ENCODE measurements at places on chromosomes 2 and 18.

- no peak for DNase-seq
These were observed 81.4 kb upstream of the RASGRP3 start for GRCh38 chr2:33395034-33395433.

GRCh38 chr2:67936969-67937368 is 125.8 kb downstream of the C1D start:
- no peak for DNase-seq

- DNase-seq = no peak
These were observed 111.3 kb downstream of the PLCL1 start for GRCh38 chr2:197915548-197916265.

DNA sequence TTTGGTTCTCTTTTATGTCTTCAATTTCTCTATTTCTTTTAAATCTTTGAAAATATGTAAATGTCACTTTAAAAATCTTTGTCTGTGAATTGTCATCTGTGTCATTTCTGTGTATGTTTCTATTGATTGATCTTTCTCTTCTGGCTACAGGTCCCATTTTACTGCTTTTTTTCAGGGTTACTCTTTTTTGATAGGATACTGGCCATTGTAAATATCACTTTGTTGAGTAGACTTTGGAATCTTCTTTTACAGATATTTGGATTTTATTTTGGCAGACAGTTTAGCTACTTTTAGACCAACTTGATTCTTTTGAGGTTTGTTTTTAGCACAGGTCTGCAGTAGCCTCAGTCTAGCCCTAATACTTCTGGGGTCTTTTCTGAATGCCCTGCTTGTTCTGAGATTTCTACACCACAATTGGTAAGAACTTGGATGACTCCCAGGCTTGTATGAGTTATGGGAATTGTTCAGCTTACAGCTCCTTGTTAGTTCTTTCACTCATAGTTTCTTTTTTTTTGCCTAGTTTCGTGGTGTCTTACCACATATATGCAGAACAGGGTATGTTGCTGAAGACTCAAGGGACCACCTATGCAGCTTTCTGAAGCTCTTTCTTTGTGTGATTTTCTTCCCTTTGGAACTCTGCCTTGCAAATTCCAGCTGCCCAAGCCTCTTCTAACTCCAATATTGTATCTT is 122.2 kb downstream of the QPCT start:
- no peak for DNase-seq

DNA sequence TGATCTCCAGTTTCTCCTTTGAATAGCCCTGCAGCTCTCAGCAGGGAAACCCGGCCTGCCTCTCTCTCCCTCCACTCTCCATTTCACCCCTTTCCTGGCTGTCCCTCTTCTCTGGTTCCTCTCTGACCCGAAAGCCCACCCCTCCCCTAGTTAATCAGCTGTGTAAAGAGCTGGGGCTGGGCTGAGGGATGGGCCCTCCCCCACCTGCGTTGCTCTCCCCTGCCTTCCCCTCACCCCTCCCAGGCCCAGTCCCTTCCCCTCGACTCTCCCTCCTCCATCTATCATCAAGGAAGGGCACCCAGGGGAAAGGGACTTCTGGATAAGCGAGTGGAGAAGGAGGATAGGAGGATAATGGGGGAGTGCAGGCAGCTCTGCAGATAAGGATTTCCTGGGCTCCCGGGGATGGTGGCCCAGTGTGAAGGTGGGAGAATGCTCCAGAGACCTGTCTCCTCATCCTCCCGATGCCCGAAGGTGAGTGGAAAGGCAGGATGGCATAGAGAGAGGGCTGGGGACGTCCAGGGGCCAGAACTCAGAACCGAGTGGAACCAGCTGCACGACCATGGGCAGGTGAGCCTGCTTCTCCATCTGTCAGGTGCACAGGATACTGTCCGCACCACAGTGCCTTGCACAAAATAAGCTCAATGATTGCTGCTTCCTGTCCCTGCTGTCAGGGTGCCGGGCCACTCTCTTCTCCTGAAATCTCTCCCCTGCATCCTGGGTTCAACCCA is 12.0 kb downstream of the SLC30A3 start:
- no peak for DNase-seq

GRCh38 chr18:42649331-42650035 is 466.0 kb downstream of the RIT2 start:
- DNase-seq = no peak

- peak; percentile 54 for DNase-seq
These were observed 3.5 kb upstream of the RNU4ATAC start for GRCh38 chr2:121527009-121527682.

DNA sequence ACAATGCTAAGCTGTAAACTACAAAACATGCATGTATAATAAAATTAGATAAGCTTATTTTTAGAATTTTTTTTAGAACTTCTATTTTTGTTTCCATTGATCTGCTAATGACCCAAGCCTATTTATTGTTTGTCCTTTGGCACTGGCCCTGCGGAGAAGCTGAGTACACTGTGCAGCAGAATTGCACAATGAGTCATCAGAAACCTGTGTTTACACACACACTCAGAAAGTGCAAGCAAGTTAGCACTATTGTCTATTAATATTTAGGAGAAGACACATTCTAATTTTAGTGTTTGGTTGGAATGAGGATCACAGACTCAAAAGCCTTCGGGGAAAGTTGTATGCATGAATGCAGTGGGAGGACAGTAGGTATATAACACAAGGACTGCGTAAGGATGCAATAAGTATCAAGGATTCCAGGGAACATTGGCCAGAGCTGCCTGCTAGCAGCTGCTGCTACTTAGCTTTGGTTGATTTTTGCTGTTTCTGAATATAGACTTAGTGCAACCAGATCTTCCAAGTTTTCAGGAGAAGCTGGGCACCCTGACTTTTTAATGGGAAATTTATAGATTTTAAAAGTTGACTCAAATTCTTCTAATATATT is 128.2 kb downstream of the KCNH7 start:
- no peak for DNase-seq

DNA sequence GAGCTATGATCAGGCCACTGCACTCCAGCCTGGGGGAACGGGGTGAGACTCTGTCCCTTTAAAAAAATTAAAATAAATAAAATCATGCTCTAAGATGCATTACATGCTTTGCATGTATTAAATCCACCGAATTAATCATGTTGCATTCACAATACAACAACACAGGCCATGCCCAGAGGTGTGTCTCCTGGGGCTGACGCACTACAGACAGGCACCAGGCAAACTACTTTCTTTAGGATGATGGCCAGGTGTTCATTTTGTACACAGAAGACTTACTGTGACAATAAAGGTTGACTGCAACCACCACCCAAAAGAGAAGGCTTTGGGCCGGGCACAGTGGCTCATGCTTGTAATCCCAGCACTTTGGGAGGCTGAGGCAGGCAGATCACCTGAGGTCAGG is 226.8 kb upstream of the PXDN start:
- DNase-seq = no peak

GRCh38 chr18:7116001-7116730 is 1.4 kb downstream of the LAMA1 start:
- no peak for DNase-seq

- DNase-seq = no peak
These were observed 2.5 kb downstream of the REL start for GRCh38 chr2:60883896-60884295.

- no peak for DNase-seq
These were observed 3.3 kb upstream of the SPRED2 start for GRCh38 chr2:65435625-65436168.

DNA sequence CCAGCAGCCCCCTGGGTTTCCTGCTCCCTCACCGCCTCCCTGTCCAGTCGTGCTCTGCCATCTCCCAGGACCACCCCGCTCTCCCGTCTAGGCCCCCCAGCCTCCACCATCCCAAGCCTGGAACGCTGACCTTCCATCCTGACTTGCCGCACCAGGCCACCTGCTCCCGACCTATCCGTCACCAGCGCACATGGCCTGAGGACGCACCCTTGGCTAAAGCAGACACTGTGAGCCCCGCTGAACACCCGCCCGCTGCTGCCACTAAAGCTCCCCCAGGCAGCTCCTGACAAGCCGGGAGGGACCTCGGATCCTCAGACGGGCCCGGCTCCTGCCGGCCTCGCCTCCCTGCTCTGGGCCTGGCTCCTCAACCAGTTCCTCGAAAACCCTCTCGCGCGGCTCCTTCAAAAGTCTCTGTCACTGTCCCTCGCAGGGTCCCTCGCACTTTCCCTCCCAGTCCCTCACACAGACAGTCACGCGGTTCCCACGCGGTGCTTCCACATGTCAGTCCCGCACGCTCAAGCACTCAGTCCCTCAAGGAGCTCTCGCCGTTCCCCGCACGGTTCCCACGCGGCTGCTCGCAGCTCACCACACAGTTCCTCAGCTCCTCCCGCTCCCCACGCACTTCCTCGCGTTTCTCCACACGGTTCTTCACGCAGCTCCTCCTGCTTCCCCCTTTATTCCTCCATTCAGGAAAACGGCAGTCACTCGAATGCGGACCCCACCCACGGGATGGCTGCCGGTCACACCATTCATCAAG is 42.4 kb downstream of the KIF1A start:
- no peak for DNase-seq

GRCh38 chr18:77103187-77103850 is 29.3 kb downstream of the MBP start:
- no peak for DNase-seq

- no peak for DNase-seq
These were observed 970.4 kb downstream of the EPHA4 start for GRCh38 chr2:220601674-220602073.

DNA sequence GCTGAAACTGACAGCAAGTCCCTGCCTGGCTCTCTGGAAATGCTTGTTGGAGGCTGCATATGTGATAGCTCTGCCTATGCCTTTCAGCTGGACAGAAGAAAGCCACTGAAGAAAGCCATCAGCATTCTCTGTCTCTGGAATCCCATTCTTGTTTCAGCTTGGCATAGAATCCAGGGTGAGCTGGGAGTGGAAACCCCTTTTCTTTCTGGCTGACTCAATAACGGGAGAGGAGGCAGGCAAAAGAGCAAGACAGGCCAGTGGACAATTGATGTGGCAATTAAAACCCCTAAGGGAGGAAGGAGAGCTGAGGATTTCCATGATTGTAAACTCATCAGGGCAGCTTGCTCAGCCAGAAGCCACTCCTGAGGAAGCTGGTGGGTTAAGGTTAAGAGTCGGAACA is 208.1 kb downstream of the CLIP4 start:
- no peak for DNase-seq

DNA sequence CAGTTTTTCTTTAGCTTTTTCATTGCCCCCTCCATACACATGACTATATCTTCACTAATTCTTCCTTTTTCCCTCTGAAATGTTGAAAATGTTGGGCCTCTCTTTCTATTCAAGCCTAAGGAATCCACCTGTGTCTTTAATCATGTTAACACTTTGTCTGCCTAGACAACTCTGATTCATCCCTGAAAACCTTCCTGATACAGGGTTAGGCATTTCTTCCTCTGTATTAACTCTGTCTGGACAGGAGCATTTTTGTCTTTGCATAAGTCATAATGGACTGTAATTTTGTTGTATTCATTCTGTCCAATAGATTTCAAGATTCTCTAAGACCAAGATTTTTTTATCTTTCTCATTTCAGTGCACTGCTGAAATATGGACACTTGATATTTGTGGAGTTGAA is 297.3 kb downstream of the IKZF2 start:
- no peak for DNase-seq

DNA sequence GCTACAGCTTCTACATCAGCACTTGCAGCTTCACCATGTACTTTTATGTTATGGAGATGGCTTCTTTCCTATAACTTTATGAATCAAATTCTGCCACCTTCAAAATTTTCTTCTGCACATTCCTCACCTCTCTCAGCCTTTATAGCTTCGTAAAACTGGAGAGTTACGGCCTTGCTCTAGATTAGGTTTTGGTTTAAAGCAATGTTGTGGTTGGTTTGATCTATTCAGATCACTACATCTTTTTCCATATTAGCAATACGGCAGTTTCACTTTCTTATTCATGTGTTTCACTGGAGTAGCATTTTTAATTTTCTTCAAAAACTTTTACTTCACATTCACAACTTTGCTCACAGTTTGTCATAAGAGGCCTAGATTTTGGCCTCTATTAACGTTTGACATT is 242.9 kb upstream of the GYPC start:
- no peak for DNase-seq

- DNase-seq = no peak
These were observed 50.8 kb downstream of the GRB14 start for GRCh38 chr2:164570475-164570874.

- DNase-seq = no peak
These were observed 187.8 kb downstream of the CTNNA2 start for GRCh38 chr2:79700651-79701050.

GRCh38 chr2:112958428-112959108 is 19.2 kb upstream of the IL36G start:
- DNase-seq = no peak

DNA sequence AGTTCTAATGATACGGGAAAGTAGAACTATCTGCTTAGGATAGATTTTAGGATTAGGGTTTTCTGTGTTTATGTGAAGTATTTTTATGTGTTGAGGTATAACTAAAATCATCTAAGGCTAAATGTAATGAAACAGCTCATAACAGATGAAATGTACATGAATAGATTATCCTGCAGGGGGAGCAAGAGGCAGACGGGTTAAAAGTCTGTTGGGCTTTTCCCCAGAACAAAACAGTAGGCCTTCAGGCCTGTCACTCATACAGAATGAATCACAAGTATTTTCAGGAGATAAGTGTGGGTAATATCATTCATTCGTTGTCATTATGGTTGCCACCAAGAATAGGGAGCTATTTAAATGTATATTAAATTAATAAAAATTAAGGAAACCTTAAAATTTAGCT is 107.9 kb upstream of the IL1R2 start:
- DNase-seq = peak; percentile 22

- no peak for DNase-seq
These were observed 96.7 kb upstream of the CDH20 start for GRCh38 chr18:61236356-61237057.

DNA sequence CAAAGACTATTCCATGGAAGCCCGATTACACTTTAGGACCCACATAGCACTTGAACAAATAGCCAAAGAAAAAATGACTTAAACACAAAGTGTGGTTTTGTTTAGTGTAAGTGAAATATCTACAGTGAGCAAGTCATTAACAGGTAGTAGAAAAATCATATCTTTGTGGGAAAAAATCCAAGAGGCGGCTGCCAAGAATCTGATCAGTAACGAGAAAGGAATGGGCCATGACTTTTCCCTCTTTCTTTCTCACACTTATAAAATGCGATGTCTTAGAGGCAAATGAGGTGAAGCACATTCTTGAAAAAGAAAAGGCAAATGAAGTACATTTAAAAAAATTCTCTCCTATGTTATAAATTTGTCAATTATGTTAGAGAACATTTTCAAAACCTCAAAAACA is 12.9 kb upstream of the GEMIN6 start:
- no peak for DNase-seq

- DNase-seq = no peak
These were observed 358.5 kb downstream of the ALK start for GRCh38 chr2:29562896-29563295.

DNA sequence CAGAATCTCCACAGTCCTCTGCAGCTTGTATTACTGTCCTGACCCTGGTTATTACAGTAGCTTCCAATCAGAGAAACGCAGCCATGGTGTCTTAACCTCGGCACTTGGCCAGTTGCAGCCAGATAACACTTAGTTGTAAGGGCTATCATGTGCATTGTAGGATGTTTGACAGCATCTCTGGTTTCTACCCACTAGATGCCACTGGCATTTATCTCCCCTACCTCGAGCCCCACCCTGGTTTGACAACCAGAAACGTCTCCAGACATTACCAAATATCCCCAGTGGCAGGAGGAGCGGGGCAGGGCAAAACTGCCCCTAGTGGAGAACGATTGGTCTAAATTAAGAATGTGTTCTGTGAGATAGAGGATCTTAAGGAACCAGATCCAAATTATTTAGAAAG is 13.1 kb downstream of the DSG2 start:
- DNase-seq = no peak
